Iris pigment epithelial cell (primary cell): ENCODE measurements at places on chromosomes 11 and 22.

- DNase-seq, result no peak
Measured at GRCh38 chr22:32794449-32795213, 6.9 kb upstream of the TIMP3 start.

DNA sequence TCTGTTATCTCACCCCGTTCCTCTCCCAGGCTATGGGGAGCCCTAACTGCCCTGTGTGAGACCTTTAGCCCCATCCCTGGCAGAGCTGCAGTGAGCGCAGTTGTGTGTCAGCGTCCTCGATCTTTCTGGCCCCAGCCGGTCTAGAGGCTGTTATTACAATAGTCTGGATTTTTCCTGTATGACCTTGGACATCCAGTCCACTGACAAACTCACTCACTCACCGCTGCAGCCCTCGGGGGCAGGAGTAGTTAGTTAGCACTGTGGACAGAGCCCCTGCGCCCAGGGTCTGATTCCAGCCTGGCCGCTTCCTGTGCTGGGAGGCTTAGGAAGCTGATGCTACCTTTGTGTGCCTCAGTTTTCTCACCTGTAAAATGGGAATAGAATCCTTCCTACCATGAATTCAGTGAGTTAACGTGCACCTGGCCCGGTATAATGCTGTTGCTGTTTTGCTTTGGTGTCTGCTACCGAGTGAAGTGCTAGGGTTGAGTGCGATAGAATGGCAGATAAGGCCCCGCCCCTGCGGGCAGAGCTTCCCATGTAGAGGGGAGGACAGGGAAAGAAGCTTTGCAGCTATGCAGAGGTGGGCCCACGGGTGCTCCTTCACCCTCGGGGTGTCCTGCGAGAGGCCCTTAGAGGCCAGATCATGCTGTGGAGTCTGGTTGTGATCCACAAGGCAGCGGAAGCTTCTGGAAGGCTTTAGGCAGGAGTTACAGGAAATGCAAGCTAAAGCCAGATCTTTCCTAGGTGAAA lies 3.0 kb downstream of the LRP5 start:
- DNase-seq, result peak; percentile 59

GRCh38 chr22:35970616-35971455 lies 57.8 kb downstream of the RBFOX2 start:
- DNase-seq, result no peak

GRCh38 chr11:74577181-74577580 lies 15.2 kb upstream of the POLD3 start:
- DNase-seq, result no peak

GRCh38 chr11:123470842-123471241 lies 40.8 kb downstream of the GRAMD1B start:
- DNase-seq, result no peak

- no peak for DNase-seq
Measured at GRCh38 chr11:123257370-123257769, 62.3 kb upstream of the CLMP start.

- peak; percentile 95 for DNase-seq
Measured at GRCh38 chr11:36073411-36074203, 129.7 kb downstream of the LDLRAD3 start.

DNA sequence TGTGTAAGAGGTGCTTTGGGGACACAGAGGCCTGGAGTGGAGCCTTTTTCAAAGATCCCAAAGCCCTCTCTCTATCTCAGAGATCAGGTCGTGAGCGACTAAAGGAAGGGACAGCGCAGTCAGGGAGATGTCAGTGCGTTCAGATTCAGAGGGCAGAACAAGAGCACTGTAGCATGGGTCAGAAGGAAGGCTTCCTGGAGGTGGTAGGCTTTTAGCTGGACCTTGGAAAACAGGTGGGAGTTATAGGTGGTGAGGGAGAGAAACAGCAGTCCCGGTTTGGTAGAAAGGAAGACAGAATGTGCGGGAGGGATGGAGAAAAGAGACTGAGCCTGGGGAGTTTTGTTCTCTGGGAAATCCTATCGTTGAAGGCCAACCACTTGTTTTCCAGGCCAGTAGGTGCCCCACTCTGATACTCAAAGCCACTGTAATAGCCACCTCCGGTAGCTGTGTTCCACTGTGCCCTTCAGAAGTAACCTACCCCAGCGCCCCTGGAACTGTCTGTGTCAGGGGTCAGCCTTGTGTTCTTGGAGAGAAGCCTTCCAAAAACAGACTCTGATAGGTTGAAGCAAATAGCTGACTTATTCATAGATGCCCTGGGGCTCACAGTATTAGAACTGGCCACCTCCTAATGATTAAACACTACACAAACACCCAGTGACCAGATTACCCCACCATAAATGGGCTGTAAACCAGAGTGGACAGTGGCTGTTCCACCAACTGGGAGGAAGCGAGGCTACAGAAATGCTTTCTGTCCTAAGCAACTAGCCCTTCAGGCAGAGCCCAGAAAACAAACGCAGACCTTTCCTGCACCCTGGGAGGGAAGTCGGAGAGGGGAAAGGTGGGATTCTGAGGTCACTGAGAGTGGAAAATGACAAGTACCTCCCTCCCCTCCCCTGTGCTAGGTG lies 157.7 kb downstream of the DBX1 start:
- DNase-seq, result no peak

DNA sequence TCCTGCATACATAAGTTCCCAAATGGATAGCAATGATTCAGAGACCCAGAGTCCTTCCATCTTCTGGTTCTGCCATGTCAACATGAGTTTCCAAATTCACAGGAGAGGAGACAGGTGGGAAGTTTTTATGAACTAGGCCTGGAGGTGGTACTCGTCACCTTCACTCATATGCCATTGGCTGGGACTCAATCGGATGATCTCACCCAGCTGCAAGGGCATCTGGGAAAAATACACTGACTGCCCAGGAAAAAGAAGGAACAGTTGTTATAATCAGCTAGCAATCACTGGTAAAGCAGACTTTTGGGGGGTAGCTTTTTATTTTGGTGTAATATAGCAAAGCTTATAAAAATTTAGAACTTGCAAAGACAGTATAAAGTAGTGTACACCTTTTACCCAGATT lies 83.9 kb downstream of the OTOG start:
- no peak for DNase-seq

- DNase-seq, result no peak
Measured at GRCh38 chr11:13638422-13638821, 30.0 kb upstream of the FAR1 start.

- no peak for DNase-seq
Measured at GRCh38 chr22:26437694-26438392, 8.8 kb downstream of the ASPHD2 start.

DNA sequence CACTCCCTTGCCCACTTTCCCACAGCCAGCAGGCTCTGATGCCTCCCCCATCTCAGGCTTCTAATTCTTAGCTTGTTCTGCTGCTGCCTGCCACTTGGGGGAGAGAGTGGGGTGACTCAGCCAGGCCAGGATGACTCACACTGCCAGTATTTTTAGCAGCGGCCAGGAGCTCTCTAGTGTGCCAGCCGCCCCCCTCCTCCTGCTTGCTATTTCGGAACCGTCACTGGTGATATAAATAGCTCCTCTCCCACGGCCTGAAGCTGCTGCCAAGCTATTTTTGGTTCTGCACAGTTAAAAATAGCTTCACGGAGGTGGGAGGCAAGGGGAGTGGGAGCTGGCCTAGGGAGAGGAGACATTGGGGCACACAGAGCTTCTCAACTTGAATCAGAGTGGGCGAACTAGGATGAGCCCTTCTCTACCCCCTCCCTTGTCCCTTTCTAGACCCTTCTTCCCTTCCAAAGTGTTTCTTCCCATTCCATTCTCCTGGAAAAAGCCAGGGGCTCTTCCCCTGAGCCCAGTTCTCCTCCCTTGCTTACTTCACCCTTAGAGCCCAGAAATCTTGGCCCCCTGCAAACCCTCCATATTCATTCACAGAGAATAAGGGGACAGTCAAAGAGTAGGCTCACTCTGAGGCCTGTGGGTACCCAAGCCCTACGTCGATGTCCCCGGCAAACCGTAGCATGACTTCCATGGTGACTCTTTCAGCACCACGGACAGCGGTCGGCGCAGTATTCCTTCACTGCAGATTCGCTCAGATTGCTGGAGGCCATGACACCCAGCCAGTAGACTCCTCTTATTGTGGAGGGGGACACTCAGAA lies 2.5 kb upstream of the NPAS4 start:
- DNase-seq, result peak; percentile 95

GRCh38 chr11:30131535-30131934 lies 99.3 kb upstream of the FSHB start:
- DNase-seq, result peak; percentile 25

DNA sequence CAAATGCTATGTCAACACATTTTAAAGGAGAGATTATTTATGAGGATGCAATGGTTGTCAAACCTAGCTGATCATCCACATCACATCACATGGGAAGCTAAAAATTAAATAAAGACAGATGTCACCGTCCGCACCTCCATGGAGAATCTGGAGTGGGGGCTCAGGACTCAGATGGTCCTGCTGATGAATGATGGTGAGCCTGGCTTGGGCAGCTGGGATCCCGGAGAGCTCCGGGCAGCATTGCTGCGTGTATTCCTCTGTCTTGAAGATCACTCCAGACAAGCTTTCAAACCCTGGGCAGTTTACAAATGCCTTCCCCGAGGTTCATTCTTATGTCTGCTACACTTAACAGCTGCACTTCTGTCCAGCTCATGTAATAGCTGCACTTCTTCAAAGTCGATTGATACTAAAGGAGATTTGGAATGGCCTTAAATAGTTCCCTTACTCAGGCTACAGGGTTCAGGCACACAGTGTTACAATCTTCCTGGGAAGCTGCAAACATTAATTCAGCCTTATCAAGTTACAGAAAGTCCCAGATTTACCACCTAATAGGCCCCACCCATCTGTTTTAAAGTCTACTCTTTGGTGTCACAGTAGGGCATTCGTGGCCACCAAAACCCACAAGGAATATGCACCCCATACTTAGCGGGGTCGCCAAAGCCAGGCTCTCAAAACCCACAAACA lies 34.7 kb upstream of the CSNK2A3 start:
- no peak for DNase-seq

DNA sequence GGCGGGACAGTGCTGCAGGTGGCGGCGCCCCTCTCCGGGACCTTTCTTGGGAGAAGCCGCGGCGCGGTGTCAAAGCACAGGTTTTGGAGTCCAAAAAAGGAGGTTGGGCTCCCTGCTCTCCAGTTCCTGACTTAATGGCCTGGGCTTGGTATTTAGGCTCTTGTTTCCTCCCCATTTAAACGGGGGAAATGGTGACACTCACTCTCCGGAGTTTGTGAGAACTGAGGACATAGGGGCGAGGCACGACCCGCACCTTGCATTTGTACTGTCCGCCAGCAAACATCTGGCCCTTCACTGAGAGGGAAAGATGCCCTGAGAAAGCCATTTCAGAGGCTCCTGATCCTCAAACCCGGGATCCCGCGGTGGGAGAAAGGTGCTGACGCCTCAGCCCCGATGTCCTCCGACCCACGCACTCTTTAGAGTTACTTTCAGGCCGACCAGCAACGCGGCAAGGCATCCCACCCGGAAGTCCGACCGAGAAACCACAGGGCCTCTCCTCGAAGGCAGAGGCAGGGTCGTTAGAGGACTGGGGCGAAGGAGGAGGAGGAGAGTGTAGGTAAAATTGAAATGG lies 2.9 kb upstream of the WDR74 start:
- peak; percentile 21 for DNase-seq

- DNase-seq, result no peak
Measured at GRCh38 chr11:133082453-133082781, 449.9 kb downstream of the OPCML start.

- no peak for DNase-seq
Measured at GRCh38 chr11:1508491-1508891, 21.9 kb upstream of the MOB2 start.

GRCh38 chr11:9740202-9740883 lies 76.5 kb downstream of the SWAP70 start:
- DNase-seq, result no peak

DNA sequence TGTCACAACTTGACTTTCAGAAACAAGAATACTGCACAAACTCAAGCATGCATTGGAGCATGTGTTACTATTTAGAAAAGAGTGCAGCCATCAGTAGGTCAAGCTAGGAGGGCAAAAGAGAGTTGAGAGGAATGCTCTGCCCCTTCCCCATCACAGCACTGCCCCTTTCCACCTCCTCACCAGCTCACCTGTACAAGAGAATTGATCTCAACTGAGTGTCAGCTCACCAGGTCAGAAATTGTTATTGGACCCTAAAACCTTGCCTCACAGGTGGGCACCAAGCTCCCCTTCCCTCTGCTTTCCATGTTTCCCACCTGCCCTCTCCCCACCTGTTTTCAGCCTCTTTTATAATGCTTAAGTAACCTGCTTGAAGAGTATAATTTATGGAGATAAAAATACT lies 48.8 kb downstream of the DKK3 start:
- DNase-seq, result no peak

DNA sequence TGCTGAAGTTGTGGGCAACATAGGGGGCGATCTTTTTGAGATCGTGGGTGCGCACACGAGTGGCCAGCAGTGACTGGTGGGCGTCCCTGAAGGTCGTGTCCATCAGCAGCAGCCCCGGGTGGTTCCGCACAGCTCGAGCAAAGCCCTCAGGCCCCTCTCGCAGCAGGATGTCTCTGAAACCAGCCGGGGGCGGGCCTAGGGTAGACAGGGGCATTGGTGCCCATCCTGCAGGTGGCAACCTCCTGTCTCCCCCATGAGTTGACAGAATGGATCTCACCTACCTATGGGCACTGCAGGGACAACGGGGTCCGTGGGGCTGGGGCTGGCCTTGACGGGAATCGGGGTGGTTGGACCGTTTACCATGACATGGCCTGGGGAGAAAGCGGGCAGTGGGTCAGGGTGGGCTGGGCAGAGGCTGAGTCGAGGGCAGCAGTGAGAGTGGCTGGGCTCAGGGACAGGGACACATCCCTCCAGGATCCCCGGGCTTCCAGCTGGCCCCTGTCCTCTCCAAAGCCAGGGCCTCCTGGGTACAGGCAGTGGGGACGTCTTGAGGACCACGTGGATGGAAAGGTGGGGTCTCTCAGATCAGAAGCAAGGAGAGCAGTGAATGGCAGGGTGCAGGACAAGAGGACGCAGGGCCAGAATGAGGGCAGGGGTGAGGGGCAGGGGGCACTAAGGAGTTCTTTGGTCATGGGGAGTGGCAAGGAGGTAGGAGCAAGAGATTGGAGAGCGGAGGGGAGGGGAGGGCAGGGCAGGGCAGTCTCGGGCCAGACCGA lies 4.2 kb upstream of the LRFN4 start:
- DNase-seq, result no peak

DNA sequence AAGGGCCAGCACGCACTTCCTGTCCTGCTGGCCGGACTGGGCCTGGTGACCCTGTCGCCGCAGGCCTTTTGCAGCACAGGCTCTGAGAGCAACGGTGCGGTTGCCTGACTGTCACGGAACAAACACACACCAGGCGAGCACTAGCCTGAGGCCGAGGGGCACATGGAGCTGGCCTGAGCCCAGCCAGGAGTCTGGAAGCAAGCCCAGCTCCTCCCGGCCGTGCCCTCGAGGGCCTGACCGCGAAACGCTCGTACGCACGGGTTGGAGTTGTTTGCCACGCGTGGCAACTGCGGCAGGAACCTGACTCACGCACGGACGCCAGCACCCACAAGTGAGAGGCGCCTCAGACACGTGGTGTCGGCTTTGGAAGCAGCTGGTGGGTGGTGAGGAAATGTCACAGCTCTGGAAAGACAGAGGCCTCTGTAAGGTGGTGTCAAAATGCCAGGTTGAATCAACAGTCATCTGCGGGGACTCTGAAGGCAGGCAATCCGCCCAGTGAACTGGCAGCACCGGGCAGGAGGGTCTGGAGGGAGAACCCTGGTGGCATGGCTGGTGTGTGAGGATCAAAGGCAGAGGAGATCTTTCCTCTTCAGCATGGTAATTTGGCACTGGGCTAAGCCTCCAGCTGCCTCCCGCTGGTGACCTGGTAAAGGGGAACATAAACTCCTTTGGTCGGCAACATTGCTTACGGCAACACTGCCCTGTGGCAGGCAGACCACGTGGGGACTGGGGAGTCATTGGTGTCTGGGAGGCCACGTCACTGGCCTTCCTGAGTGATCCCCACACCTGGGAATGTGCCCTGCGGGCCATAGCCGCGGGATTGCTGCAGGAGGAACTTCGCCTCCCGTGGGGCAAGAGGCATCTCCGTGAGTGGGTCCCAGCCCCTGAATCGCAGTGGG lies 15.3 kb upstream of the IL17REL start:
- DNase-seq, result peak; percentile 10
